ENCODE measurements at places on chromosomes 2 and 18.

- no peak for DNase-seq
Measured at GRCh38 chr2:157245846-157246764, 11.4 kb upstream of the GALNT5 start.

DNA sequence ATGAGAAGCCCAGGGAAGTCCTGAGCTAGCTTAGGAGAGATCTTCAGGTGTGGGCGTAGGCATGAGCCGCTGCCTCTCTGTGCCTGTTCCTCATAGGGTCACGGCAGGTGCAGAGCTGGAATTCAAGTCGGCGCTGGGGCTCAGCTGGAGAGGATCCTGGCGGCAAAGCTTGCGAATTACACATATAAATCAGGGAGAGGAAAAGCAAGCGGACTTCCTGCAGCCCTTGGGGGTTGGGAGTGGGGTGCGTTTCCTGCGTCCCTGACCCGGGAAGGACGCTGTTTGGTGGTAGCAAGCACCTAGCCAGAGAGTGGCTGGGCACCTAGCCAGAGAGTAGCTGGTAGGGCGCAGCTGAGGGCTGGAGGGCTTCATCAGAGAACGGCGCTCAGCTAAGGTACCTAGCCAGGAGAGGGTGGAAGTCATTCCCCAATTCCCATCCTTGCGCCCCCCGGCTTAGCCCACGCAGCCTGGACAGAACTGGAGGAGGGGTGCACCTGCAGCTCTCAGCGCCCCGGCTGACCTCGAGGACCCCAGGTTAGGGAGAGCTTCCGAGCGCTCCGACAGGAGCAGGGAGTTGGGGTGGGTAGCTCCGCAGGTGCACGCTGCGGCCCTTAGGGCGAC lies 459 bp upstream of the EFR3B start:
- peak; percentile 57 for DNase-seq

DNA sequence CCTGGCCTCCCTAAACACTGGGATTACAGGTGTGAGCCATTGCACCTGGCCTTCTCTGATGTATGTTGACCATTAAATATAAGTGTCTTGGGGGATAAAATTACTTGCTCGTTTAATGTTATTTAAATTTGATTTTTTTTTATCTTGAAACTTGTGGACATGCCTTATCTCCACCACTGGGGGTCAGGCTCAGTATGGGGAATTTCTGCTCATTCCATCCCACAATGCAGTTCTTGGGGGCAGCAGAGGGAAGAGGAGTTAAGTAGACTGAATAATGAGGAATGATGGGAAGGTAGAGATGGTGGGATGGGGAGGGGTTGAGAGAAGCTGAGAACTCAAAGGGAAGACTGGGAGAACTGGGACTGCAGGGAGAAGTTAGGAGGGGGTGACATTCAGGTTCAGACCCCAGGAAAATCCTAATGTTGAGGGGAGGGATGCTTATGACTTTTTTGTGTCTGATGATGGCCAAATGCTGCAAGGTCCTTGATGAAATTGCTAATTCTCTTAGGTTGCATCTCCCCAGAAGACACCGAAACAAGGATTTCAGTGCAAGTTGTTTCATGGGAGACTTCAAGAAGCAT lies 174.2 kb downstream of the MIB1 start:
- DNase-seq: no peak

- peak; percentile 82 for DNase-seq
Measured at GRCh38 chr2:204205538-204205937, 269.0 kb downstream of the ICOS start.

GRCh38 chr18:58362829-58363271 lies 266.0 kb downstream of the ALPK2 start:
- DNase-seq: no peak

DNA sequence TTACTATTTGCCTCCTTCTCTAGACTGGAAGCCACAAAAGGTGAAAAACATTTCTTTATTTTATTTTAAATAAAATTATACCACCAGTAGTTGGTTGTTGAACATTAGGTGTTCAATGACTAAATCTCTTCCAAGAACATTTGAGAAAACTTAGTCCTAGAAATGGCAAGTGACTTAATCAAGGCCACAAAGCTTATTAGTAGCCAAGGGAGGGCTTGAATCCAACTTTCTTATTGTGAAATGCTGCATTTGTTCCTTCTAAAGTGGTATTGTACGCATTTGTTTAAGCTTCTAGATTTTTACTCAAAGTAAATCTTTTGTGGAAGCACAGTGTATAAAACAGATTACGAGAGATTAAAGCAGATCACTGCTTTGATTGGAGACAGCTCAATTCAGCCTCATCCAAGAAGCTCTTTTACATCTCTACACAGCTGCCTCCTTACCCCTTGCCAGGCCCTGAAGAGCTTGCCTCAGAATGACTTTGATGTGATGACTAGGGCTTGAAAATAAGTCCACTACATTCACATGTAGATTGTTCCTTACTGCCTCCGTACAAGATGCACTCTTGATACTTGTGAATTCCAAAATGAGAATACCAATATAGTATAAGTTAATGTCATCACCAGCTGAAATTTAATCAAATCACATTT lies 244.8 kb downstream of the XIRP2 start:
- DNase-seq: no peak

GRCh38 chr2:65639156-65639864 lies 206.9 kb upstream of the SPRED2 start:
- DNase-seq: no peak

- DNase-seq: no peak
Measured at GRCh38 chr2:43146083-43146482, 80.3 kb downstream of the ZFP36L2 start.

DNA sequence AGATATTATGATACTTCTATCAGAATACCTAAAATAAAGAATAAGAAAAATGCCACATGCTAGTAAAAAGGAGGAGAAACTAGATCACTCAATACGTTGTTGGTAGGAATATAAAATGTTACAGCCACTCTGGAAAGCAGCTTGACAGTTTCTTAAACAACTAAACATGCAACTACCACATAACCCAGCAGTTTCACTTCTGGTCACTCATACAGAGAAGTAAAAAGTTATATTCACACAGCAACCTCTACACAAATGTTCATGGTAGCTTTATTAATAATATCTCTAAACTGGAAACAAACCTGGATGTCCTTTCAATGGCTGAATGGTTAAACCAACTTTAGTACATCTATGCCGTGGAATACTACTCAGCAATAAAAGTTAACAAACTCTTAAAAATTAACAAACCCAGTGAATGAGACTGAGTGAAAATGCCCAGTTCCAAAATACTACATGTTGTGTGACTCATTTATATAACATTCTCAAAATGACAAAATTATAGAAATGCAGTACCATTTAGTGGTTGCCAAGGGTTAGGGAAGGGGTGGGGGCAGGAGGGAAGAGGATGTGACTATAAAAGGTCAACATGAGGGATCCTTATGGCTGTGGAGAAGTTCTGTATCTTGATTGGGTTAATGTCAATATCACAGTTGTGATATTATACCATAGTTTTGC lies 124.1 kb downstream of the MMADHC start:
- DNase-seq: no peak

- DNase-seq: no peak
Measured at GRCh38 chr2:172775319-172775718, 39.7 kb downstream of the RAPGEF4 start.

GRCh38 chr18:43442571-43442970 lies 165.3 kb upstream of the SYT4 start:
- no peak for DNase-seq

- no peak for DNase-seq
Measured at GRCh38 chr18:44726059-44726421, 45.4 kb downstream of the SETBP1 start.

DNA sequence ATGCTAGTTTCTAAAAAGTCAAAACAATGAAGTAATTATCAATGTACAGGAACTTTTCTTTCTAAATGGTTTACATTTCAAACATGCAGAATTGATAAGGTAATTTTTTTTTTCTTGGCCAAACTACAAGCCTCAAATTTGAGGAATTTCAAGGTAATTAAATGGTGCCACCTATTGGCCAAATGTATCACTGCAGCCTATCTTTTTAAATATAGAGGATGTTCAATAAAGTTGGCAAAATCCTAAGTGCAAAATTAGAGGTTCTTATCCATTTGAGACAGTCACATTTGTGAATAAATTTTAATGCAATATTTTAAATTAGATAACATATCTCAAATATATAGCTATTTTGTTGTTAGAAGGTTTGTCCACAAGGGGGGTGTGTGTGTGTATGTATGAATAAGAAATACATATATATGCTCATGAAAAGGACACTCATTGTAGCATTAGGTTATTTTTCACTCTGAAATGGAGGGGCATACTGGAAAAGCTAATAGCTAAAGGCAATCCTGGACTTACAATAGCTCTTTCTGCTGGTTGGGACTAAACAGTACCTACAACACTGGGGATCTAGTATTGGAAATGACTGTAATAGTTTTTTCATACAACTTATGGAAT lies 26.2 kb downstream of the MMADHC start:
- no peak for DNase-seq

GRCh38 chr18:7896161-7896560 lies 329.0 kb downstream of the PTPRM start:
- no peak for DNase-seq

GRCh38 chr2:85485815-85486214 lies 53.2 kb upstream of the MAT2A start:
- DNase-seq: no peak

DNA sequence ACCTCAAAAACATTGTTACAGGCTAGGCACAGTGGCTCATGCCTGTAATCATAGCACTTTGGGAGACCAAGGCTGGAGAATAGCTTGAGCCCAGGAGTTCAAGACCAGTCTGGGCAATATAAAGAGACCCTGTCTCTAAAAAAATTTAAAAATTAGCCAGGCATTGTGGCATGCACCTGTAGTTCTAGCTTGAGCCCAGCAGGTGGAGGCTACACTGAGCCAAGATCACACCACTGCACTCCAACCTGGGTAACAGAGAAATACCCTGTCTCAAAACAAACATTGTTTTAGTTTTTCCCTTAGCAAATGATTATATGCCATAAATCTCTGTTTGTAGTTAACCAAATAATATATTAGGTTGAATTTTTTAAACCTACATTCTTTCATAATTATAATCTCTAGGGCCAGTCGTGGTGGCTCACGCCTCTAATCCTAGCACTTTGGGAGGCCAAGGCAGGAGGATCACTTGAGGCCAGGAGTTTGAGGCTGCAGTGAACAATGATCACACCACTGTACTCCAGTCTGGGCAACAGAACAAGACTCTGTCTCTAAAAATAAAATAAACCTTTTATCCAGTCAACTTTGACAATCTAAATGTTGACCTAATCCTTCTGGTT lies 13.3 kb upstream of the CYP20A1 start:
- DNase-seq: no peak

GRCh38 chr18:28690836-28691495 lies 514.0 kb upstream of the CDH2 start:
- DNase-seq: no peak

- DNase-seq: no peak
Measured at GRCh38 chr2:568639-569235, 108.5 kb downstream of the TMEM18 start.

DNA sequence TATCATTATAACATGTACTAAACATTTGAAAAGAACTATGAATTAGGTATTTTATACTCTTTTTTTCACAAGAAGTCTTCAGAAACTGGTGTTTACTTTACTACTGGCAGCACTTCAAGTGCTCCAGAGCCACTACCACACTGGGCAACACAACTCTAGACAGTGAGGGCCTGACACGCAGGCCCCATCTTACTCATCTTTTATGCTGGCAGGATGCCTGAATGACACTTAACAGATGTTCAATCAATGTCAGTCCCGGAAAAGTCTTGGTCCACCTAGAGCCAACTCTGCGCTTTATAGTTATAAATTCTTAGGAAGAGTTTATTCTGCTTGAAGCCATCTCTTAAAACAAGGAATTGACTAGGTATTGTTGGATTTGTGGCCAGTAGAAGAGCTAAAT lies 8.7 kb upstream of the WIPF1 start:
- no peak for DNase-seq

- peak; percentile 11 for DNase-seq
Measured at GRCh38 chr18:9750606-9751304, 42.7 kb downstream of the RAB31 start.

DNA sequence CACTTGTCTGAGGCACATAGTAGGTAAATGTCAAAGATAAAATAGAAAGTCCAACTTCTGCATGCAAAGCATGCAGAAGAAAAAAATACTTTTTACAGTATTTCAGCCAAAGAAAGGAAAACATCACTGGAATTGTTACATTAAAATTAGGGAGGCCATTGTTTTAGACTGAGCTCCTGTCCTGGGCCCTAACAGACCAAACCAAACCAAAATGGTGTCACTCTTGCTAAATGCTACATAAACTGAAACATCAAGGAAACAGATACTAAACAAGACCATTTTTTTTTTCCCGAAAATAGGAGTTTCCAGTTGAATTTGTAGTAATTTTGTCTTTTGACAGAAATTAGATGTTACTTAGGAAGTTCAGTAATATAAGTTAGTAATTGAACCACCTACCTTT lies 508.8 kb downstream of the DSC3 start:
- no peak for DNase-seq

- DNase-seq: no peak
Measured at GRCh38 chr2:233968556-233968955, 51.4 kb downstream of the TRPM8 start.

- DNase-seq: no peak
Measured at GRCh38 chr2:12455661-12456060, 261.1 kb upstream of the TRIB2 start.

- DNase-seq: no peak
Measured at GRCh38 chr2:230721712-230722111, 9.1 kb downstream of the CAB39 start.

DNA sequence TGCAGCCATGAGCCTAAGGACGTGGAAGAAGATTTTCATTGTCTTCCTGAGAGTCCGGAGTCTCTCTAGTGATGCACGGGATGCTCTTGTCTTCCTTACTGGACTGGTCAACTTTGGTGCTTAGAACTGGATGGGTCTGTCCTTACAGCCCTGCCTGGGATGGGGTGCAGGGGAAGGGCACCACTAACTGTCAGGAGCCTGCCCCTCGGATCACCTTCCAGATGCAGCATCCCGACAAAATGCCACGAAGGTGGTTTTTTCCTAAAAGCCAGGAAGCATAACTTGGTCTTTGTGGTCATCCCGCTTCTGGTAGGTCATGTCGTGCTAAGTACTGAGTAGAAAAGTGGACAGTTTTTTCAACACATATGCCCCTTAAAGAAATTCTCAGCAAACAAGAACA lies 207.4 kb upstream of the TWIST2 start:
- peak; percentile 7 for DNase-seq

- no peak for DNase-seq
Measured at GRCh38 chr2:197674591-197674990, 796 bp downstream of the RFTN2 start.

GRCh38 chr2:134234535-134234934 lies 19.3 kb upstream of the MGAT5 start:
- DNase-seq: no peak

DNA sequence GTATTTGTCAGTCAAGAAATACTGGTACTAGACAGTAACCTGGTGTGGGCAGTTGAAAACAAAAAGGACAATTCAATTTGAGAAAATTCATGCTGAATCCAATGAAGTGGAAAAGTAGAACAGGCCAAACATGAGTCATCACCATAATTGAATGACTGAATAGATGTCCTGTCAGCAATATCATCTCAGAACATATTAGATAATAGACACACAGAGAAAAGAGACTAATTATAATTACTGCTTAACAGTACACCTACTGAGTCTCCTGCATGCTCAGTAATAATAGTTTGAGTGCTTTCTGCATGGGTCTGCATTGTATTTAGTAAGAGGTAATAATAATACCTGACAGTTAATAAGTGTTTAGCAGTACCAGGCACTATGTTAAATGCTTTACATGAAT lies 138.6 kb upstream of the ZC3H15 start:
- DNase-seq: no peak
